ENCODE measurements at places on chromosomes 5 and 9.

GRCh38 chr9:72826996-72827949, 125.6 kb downstream of the ALDH1A1 start:
- peak; percentile 52 for DNase-seq

- no peak for DNase-seq
These were observed 7.4 kb downstream of the CPEB4 start for GRCh38 chr5:173895401-173896165.

DNA sequence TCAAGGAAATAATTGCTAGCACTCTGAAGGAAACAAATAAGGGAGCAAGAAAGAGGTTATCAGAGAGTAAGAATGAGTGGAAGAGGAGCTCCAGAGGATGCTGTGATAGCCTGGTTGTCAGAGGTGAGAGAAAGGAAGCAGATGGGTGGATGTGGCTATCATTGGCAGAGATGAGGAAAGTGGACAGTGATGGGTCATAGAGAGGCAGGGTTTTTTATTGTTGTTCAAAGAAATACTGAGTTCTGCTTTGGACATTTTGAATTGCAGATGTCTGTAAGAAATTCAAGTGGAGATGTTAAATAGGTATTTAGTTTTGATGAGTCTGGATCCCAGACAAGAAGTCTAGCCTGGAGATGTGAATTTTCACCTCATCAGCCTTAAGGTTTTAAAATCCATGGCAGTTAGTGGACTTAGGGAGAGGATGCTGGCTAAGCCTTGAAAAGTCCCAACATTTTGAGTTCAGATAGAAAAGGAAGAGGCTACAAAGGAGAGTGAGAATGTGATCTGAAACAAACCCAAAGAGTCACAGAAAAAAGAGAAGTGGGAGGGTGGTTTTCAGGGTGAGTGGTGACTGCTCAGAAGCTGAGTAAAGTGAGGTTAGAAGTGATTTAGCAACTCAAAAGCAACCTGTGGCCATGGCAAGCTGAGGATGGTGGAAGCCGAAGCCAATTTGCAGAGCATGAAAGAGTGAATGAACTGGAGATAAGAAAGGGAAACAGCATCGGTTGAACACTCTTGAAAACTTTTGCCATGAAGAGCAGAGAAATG, 50.4 kb downstream of the PPIC start:
- no peak for DNase-seq

GRCh38 chr9:91884153-91884552, 65.9 kb downstream of the ROR2 start:
- no peak for DNase-seq

DNA sequence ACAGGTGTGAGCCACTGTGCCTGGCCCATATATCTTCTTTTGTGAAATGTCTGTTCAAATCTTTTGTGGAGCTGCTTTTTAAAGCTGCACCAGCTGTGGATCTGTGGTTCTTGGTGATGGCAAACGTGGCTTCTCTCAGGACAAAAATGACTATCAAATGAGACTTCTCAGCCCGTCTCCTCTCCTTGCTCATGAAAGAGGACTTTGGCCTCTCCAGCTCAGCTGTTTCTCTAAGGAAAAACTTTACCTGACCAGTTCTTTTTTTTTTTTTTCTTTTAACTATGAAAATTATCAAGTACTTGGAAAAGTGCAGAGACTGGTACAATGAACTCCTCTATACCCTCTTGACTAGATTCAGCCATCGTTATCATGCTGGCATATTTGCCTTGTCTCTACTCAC, 44.8 kb downstream of the RALGPS1 start:
- no peak for DNase-seq

GRCh38 chr5:110376281-110376951, 350.1 kb downstream of the TMEM232 start:
- DNase-seq = no peak

GRCh38 chr5:9454012-9454481, 91.8 kb downstream of the SEMA5A start:
- DNase-seq = no peak

- no peak for DNase-seq
These were observed 238.2 kb upstream of the ADAMTS16 start for GRCh38 chr5:4901924-4902323.
